ENCODE measurements at places on chromosomes 6 and 20. TPM values are rescaled to one million over a fixed set of nuclear protein-coding genes. Genes with fewer than 3 reads are reported as not detected.

DNA sequence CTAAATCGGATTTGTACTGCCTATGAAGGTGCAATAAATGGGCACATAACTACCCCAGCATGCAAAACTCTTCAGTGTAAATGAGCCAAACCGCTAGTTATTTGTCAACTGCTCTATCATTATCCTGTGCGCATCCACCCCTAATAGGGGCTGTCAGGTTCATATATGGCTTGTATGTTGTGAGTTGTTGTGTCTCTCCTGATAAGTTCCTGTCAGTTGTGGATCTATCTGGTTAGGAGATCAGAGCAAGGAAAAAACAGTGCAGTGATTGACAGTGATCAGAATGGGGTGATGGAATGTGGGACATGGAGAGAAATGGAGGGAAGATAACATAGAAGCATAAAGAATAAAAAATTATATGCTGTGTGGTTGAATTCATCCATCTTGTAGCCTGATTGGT lies 686.9 kb upstream of the ID4 start:
- H3K27ac ChIP-seq: no peak overlapping the region
- H3K4me3 ChIP-seq: no peak overlapping the region
- H3K36me3 ChIP-seq: no peaks in the 10 kb centered on the region
- no peaks in the 10 kb centered on the region for H3K27me3 ChIP-seq
- peaks cover 7% of the 10 kb centered on the region for H3K4me1 ChIP-seq
- no peak for DNase-seq

TRIM38 gene
- 8.6 TPM for total RNA-seq

GRCh38 chr6:36897609-36898008 lies 11.9 kb downstream of the C6orf89 start:
- no peak overlapping the region for H3K27ac ChIP-seq
- no peak overlapping the region for H3K4me3 ChIP-seq
- H3K4me1 ChIP-seq: no peaks in the 10 kb centered on the region
- H3K27me3 ChIP-seq: no peaks in the 10 kb centered on the region
- DNase-seq: peak; percentile 44

DNA sequence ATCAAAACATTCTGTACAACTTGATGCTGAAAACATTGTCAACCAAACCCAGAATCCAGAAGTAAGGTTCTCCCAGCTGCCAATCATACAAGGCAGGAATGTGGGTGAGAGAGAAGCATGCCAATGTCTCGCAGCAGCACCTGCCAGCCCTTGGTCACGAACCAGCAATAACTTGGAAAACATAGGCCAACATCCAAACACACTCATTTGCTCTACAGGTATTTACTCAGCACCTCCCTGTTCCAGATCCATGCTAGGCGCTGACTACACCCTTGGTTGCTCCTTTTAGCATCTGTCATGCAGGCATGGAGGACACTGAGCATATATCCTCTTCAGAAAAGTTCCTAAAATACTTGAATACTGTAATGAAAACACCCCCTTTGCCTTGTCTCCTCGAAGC lies 63.6 kb downstream of the FAXC start:
- no peaks in the 10 kb centered on the region for H3K36me3 ChIP-seq
- H3K4me3 ChIP-seq: no peak overlapping the region
- no peak overlapping the region for H3K27ac ChIP-seq
- no peaks in the 10 kb centered on the region for H3K4me1 ChIP-seq
- DNase-seq: no peak

COL11A2 gene
- total RNA-seq: 2.5 TPM

CALHM4 gene
- total RNA-seq: not detected

- no peak overlapping the region for H3K27ac ChIP-seq
- no peaks in the 10 kb centered on the region for H3K27me3 ChIP-seq
- no peak overlapping the region for H3K4me3 ChIP-seq
- no peaks in the 10 kb centered on the region for H3K36me3 ChIP-seq
- no peaks in the 10 kb centered on the region for H3K4me1 ChIP-seq
Measured at GRCh38 chr20:17343656-17344452, 117.0 kb downstream of the PCSK2 start.

DNA sequence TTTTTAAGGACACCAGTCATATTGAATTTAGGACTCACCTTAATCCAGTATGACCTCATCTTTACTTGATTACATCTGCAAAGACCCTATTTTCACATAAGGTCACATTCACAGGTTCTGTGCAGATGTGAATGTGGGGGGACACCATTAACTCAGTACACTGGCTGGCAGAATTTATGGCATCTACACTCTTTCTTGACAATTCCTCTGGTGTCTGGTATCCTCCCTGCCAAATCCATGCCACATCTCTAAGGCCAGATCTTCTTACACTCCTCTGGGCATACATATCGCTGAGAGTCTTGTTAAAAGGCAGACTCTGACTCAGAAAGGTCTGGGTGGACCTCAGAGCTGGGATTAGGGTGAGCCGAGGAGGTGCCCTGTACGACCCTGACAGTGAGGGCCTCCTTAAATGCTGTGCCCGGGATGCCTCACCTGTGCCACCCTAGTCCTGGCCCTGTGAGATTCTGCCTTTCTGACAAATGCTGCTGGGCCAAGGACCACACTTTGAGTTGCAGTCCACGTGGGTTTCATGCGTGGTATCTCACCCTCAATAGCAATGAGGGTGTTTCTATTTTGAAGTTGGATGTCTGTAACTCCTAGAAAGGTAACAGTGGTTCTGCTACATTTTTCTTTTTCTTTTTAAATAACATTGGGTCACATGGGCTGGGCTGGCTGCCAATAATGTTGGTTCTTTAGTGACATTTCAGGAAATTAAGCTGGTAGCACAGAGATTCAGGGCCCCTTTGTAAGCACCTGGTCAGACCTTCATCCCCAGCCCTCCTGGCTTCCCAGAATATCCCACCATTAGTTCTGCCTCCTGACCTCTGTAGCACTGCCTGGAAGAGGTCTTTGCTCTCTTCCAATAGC lies 17.2 kb upstream of the LRRN4 start:
- H3K4me3 ChIP-seq: no peak overlapping the region
- no peak for DNase-seq

- no peak for DNase-seq
- H3K4me1 ChIP-seq: no peaks in the 10 kb centered on the region
- no peak overlapping the region for H3K27ac ChIP-seq
- H3K4me3 ChIP-seq: no peak overlapping the region
- H3K27me3 ChIP-seq: no peaks in the 10 kb centered on the region
Measured at GRCh38 chr20:29878281-29878741, 1379.2 kb upstream of the DEFB115 start.

GJA10 gene
- not detected for total RNA-seq

DNA sequence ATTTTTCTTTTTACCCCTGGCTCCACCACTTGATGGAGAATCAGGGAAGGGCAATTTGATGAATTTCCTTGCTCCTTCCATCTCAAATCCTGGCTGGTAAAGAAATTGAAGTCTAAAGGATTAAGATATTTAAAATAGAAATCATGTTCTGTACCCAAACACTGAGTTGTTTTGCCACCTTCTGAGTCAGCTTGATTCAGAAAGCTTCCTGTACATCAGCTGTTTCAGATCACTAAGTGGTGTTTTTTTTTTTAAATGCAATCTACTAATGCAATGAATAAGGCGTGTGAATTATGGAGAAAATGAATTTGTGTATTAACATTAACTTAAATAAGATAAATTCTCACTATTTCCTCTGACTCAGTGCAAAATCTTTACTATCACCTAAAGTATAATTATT lies 11.5 kb upstream of the POPDC3 start:
- H3K4me3 ChIP-seq: no peak overlapping the region
- DNase-seq: no peak
- no peak overlapping the region for H3K27ac ChIP-seq

KCNS1 gene
- 0.24 TPM for total RNA-seq

DNA sequence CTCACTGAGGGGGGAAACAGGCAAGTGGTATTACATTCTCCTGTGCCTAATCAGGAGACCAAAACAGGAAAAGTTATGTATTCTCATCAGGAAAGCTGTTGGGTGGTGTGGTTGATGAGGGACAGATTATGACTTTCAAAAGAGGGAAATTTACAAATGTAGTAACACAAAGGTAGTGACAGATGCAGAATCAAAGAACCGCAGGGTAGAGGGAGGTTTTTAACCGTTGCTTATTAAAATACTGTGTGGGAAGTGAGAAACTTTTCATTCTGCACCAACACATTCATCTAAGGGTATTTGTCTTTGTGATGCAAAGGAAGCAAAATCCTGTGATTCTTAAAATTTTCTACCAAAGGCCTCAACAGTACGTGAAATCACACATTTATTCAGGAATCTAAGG lies 288.2 kb upstream of the MAN1A1 start:
- H3K4me1 ChIP-seq: no peaks in the 10 kb centered on the region
- H3K27me3 ChIP-seq: no peaks in the 10 kb centered on the region
- DNase-seq: no peak
- H3K27ac ChIP-seq: no peak overlapping the region
- H3K4me3 ChIP-seq: no peak overlapping the region
- H3K36me3 ChIP-seq: no peaks in the 10 kb centered on the region
